Stimulated activated CD8-positive, alpha-beta memory T cell treated with anti-CD3 and anti-CD28 coated beads, Interleukin-4, amount 100 ng/mL, for 1 hour (primary cell): ENCODE measurements at places on chromosomes 2 and 18.

DNA sequence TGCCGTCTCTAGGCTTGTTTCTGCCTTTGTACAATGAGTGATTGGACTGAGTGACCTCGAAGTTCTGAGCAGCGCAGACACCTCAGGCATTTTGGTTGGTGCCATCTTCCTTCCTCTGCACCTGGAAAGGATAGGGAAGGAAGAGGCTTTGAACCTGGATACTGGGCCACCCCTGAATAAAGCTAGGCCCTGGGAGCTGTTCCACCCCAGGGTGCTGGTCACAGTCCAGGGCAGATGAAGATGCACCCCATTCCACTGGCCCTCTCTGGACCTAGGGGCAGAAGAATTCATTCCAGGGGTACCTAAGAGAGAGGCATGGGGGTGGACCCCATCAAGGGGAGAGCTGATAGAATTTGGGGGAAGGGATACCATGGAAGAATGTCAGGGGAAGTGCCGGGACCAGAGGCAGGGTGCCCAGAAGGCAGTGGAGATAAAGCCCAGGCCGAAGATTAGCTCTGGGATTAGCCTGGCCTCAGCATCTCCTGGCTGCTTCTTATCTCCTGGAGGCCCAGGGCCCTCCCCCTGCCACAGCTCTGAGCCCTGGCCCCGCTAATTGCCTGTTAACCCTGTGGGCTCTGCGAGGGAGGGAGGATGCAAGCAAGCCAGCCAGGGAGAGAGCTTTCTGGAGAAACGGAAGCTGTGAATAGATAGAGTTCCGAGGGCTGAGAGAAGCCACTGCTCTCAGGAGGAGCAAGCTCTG, 11.4 kb downstream of the ASIC4 start:
- no peak for DNase-seq

DNA sequence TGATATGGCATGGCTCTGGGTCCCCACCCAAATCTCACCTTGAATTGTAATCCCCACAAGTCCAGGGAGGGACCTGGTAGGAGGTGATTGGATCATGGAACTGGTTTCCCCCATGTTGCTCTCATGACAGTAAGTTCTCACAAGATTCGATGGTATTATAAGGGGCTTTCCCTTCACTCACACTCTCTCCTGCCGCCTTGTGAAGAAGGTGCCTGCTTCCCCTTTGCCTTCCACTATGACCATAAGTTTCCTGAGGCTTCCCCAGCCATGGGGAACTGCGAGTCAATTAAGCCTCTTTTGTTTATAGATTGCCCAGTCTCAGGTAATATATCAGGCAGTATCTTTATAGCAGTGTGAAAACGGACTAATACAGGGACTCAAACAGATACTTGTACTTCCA, 50.4 kb upstream of the ZNF532 start:
- DNase-seq = no peak

DNA sequence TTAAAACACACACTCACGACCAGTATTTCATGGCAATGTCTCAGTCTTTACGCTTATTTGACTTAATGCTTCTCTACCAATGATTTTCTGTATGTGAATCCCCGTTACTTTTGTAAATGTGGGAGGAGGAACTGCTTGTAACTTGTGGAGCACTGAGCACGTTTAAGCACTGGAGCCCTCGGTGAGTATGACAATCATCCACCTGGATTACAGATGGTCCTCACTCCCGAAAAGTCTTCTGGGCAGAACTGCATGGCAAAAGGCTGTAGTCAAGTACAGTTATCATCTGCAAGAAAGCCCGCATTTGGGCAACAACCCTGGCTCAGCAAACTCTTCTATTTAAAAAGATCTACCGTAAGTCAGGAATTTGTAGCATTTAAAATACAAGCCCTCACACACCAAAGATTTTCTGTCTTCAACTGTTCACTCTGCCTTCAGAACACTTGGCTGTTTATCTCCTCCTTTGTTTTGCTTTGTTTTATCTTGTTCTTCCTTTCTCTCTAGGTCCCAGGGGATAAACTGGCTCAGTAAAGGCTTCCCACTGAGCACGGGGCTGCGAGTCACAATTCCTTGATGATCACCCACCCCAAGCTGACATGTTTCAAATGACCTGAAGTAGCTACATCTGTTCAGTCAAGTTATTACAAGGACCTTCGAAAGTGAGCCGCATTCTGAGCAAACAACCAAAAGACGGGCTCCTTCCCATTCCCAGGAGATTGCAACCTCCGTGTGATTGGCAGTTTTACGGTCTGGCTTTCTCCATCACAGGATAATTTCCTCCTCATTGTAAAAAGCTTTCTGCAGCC, 102.2 kb downstream of the DLGAP1 start:
- DNase-seq = no peak

DNA sequence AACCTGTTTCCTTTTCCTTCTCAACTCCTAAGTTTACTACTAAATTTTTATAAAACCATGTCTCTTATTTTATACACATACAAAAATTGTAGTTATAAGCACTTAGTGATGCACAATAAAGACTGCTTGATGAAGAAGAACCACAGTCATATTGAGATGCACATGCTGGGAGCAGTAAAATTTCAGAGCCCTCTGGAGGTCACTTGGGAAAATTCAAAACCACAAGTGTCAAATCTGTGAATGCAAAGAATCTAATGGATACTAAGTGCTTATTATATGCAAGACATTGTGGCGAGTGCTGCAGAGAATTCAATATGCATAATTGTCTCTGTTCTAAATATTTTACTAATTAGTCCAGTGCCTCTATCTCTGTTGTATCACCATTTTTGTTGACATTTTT, 180.5 kb downstream of the VWC2L start:
- DNase-seq = no peak

- DNase-seq = peak; percentile 2
Observed at GRCh38 chr18:23069481-23069880, 65.8 kb upstream of the CABLES1 start.

- no peak for DNase-seq
Observed at GRCh38 chr2:54977149-54977548, 73.1 kb downstream of the RTN4 start.

DNA sequence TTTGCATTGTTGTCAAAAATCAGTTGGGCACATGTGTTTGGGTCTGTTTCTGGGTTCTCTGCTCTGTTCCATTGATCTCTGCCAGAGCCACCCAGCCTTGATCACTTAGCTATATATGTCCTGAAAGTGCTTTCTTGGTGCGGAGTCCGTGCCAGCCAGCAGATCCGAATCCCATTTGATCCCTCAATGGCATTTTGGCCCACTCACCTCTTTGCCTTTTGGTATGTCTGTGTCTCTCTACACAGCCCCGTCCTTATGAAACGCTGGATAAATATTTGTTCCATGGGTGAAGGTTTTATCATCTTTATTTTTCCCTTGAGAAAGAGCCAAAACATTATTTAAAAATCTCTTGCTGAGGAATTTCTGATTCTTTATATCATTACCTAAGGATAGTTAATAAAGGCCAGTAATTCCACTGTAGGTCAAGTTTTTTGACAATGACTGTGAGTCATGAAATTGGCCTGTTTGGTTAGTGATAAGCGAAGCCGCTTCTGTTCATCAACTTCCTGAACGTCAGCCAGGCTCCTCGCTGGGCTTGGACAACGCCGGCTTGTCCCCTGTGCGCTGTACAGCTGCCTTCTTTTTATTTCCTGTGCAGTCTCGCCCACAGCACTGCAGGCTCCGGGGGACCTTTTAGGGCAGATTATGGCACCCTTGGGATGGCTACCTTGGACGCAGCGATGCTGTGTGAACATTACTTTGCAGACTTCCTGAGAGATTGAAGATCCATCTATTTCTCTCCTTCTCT, 24.9 kb downstream of the MTCL1 start:
- no peak for DNase-seq

DNA sequence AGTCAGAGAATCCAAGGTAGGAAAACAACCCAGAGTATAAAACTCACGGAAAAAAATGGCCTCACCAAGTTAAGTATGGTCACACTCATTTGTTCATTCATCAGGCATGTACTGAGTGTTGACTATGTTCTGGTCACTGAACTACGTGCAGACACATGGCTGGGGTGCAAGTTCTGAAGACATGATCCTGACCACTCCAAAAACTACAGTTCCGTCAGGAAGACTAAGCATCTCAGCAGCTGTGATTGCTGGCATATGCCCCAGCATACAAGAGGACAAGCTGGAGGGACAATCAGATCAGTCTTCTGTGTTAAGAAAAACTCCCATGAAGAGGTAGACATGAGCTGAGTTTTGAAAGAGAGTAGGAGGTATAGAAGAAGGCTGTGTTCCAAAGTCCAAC, 72.8 kb downstream of the TCF4 start:
- no peak for DNase-seq

GRCh38 chr2:71941726-71942525, 205.7 kb downstream of the CYP26B1 start:
- DNase-seq = no peak

GRCh38 chr18:21439431-21439846, 161.1 kb downstream of the ESCO1 start:
- DNase-seq = no peak

GRCh38 chr2:176813156-176813555, 399.4 kb upstream of the HNRNPA3 start:
- DNase-seq = no peak

DNA sequence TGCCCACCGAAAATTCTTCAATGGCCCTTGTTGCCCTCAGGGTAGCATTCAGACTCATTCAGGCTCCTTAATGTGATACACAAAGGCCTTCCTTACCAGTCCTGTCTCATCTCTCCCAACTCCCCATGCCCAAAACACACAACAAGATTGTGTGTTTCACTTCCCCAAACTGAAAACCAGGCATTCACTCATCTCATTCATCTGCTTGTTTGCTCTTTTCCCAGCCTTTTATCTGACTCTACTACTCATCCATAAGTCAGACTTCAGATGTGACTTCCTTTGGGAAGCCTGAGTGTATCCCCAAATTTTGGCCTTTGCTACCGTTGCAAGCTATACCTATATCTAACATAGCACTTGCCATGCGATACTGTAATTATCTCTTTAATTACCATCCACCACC, 9.7 kb upstream of the SLC39A10 start:
- DNase-seq = no peak

GRCh38 chr2:170420961-170421687, 243.2 kb downstream of the MYO3B start:
- no peak for DNase-seq

DNA sequence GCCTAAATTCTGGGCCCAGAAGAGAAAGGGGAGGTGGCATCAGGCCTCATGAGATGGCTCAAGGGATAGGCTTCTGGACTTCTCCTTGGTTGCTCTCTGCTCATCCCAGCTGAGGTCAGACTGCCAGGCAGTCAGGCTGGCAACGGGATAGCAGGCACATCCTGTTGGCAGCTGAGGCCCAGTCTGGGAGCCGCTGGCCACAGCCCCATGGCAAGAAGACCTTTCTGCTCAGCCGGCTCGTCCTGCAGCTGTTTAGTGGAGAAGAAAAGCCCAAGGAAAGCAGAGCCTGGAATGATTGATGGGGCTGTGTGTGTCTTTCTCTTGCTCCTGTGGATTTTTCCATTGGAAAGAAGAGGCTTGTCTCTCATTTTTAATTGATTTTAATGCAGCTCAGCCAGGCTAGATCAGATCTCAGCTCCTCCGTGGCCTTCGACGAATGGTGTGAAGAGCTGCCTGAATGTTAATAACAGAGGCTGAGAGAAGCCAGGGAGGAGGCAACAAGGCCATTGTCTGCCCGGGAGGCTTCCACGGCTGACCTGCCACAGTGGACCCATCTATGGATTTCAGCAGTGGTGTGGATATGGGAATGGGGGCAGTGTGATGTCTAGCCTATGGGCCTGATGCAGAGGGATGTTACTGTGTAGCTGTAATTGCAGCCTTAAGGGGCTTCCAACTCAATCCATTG, 99.5 kb downstream of the HS1BP3 start:
- no peak for DNase-seq

- DNase-seq = no peak
Observed at GRCh38 chr2:68193787-68194372, 36.2 kb downstream of the PNO1 start.

DNA sequence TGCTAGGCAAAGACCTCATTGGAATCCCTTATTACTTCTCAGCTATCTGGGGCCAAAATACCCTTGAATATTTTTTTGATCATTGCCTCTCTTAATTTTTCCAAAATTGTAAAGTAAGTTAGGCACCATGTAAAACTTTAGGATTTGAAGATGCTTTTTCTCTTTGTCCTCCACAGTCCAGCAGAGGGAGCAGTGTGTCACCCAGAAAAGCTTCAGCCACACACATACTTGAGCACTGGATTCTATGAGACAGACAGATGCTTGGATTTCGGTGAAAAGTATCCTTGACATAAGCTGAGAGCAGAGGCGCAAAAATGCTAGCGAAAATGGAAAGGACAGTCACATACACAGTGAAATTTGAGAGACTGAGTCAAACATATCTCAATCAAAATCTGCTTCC, 74.7 kb upstream of the KCNJ3 start:
- DNase-seq = no peak

- DNase-seq = no peak
Observed at GRCh38 chr2:28607730-28608499, 112.1 kb downstream of the PLB1 start.

GRCh38 chr2:219595256-219595655, 2.4 kb upstream of the STK11IP start:
- no peak for DNase-seq

DNA sequence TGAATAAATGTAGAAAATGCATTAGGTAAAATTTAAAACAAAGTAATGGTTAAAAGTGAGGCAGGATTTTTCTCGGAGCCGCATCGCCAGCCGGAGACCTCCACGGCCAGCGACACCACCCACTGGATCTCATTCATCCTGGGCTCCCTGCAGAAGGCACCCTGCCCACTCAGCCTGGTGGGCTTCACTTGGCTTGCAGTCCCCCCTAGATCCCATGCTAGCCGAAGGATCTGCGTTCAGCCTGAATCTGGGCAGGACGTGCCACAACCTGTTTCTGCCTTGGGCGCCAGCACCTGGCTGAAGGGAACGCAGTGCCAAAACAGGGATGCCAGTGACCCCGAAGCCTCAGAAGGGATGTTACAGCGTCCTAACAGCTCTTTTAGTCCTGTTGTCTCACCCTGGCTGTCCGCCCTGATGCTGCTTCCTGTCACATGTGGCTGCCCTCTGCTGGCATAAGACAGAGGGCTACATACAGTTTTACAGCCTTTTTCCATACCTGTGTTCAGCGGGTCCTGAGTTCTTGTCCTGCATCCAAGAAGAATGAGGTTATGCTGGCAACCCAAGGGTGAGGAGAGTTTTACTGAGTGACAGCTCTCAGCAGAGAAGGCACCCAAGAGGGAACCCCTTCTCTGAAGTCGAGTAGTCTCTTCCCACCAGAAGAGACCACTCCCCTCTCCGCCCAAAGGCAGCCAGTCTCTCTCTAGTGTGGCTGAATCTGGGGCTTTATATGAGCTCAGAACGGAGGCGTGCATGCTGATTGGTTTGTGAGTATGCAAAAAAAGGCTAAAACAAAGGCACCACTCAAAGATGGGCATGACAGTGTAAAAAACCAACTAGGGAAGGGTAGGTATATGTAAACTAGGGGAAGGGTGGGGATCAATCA, 173.1 kb upstream of the GYPC start:
- DNase-seq = no peak

- no peak for DNase-seq
Observed at GRCh38 chr2:19228715-19229114, 129.7 kb downstream of the OSR1 start.

GRCh38 chr2:188869550-188869949, 104.6 kb upstream of the COL3A1 start:
- DNase-seq = no peak

DNA sequence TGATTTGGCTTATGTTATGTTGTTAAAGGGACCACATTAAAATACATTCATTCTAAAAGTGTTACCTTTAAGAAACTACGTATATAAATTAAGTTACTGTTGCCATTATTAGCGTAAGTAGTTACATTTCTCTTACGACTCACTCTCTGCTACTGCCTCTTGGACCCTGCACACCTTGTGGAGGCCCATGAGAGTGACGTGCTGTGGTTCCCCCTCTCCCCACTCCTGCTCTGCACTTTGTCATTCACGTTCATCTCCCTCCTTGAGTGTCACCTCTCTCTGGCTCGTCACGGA, 830 bp upstream of the MERTK start:
- no peak for DNase-seq
